ENCODE measurements at places on chromosomes 7 and 10.

- DNase-seq = no peak
Measured at GRCh38 chr10:75408911-75409885, 7.6 kb upstream of the ZNF503 start.

DNA sequence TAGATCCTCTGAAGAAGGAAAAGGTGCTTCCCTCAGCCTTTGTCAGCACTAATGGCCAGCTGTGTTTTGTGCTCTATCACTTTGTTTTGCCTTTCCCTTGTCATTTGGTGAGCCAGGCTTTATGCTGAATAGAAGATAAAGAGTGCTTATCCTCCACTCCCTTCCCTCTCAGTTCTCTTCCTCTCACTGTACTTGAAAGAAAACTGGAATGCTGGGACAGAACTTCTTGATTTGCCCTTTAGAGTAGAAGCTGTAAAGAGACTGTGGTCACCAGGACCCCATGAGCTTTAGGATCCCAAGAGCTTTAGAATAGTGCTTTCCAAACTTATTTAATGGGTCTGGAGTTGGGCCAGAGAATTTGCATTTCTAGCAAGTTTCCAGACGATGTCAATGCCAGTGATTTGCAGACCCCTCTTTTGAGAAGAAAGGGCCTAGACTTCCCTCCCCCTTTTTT is 81.4 kb downstream of the LRRC4 start:
- DNase-seq = no peak

GRCh38 chr10:64458306-64458705 is 937.1 kb downstream of the REEP3 start:
- DNase-seq = no peak

DNA sequence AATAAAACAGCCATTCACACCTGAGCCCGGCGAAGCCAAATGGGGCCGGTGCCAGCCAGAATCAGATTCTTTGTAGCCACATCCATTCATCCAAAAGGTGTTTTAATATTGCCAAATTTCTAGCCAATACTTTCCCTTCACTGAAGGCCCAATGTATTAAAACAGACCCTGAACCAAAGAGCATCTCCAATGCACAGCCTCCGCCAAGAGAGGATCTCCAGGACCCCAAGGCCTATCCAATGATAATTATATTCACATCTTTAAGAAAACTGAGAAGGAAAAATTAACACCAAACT is 12.2 kb downstream of the EBF3 start:
- no peak for DNase-seq

DNA sequence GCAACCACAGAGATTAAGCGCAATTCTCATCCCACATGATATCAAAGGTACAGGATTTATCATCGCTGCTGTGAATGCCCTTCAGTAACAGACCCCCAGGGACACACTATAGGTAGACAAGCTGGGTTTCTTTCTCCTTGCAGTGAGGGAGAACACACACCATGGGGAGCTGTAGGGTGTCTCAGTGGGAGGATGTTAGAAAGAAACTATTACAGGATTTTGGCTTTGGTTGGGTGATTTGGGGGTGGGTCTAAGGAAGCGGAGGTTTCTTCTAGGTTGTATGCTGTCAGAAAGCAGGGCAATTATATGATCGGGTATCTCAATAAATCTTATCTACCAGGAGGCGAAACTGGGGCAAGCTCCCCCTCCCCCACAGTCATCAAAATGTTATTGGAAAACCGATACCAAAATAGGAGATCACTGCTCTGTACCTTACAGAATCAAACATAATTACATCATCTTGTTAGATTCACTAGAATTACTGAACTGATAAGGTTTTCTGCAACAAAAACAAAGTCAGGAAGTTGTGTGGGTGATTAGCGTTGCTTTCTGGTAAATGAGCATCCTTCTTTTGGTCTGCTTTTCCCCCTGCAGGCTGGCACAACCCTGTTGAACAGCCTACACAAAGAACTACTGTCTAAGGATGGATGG is 209.7 kb downstream of the TEX36 start:
- DNase-seq = no peak

DNA sequence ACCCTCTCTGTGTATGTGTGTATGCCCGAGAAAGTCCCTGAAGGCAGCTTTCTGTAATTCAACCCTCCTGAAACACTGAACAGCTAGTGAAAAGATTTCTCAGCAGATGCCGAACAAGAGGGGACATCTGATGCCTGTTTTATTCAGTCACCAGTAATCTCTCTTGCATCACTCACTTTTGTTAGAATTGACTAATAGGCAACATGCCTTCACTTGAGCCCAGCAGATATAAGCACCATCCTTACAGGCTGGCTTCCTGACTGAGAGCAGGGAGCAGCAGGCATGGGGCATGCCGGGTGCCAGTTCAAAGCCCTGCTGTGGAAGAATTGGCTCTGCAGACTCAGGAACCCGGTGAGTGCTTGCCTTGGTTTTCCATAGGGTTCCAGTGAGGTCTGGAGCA is at the start of gene ABCA13:
ABCA13 (plus strand) TSS at position 257 of the 400 bp plus-strand sequence; CDS start at position 283, 26 bp downstream.
- no peak for DNase-seq

DNA sequence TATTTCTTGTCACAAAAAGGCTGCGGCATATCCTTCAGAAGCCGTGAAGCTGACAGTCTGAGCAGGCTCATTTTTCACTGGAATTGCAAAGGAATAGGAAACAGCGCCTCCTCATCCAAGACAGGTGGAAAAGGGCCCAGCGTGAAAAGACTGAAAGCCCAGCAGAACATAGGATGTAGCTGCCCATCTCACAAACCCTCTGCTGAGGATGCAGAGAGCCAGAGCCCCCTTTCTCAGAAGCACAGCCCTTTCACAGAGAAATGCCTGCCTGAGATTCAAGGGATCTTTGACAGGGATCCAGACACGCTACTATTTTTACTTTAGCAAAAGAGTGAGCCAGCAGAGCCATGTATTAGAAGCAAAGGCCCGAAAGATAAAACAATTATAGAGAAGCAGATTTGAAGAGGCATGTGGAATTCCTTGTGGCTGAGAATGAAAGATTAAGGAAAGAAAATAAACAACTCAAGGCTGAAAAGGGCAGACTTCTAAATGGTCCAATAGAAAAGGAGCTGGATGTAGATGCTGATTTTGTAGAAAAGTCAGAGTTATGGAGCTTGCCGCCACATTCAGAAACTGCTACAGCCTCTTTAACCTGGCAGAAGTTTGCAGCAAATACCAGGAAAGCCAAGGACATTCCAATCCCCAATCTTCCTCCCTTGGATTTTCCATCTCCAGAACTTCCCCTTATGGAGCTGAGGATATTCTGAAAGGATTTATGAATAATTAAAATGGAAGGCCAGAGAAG is 36.9 kb downstream of the GDI2 start:
- DNase-seq = no peak

GRCh38 chr10:47043928-47044538 is 132.8 kb downstream of the PTPN20 start:
- no peak for DNase-seq

- DNase-seq = peak; percentile 18
Measured at GRCh38 chr7:133854739-133855138, 272.4 kb upstream of the LRGUK start.

DNA sequence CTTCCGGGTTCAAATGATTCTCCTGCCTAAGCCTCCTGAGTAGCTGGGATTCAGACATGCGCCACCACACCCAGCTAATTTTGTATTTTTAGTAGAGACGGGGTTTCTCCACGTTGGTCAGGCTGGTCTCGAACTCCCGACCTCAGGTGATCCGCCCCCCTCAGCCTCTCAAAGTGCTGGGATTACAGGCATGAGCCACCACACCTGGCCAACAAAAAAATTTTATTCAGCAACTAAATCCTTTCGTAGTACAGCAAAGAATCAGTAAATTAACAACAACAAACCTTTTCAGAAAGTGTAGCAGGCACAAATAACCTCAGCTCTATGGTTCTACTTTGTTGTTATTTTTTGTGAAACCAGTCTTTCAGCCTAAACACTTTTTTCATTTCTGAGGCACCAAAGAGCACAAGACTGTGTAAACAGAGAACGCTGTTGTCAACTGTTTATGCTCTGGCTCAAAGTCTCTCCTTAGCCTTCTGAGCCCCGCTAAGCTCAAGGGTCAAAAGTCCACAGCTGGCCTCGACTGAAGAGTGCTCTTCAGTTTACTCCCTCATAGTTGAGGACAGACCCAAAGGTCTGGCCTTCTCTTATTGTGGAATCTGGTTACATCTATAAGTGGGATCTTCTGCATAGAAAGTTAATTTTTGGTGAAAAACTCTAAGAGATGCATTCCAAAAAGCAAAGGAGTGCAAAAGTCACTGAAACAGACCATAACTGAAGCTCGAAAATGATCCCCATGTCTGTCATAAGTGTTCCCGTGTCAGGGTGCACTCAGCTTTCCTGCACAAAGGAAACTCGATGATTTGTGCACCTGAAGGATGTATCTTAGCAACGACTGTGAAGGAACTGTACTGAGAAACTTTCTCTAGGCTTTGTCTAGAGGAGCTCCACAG is 24.6 kb upstream of the DDX50 start:
- DNase-seq = peak; percentile 3

DNA sequence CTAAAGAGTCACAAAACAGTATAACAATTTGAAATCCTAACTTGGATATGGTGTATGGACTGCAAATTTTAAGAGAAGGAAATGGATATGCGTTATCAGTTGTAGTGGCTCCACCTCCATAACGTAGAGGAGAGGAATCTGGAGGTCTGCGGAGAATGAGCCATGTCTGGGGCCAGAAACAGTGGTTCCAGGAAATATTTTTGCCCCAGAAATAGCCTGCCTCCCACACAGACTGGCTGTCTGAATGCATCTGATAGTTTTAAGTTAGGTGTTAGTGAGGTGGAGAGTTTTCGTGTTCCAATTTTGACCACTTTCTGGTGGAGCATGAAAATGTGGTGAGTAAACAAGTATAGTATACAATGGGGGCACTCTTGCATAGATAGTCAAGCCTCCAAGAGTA is 1.6 kb downstream of the PHTF2 start:
- DNase-seq = no peak

GRCh38 chr10:63431962-63432797 is 33.6 kb downstream of the JMJD1C start:
- no peak for DNase-seq

GRCh38 chr7:150365673-150366398 is 2.8 kb upstream of the REPIN1 start:
- no peak for DNase-seq

GRCh38 chr10:101575580-101576210 is 12.4 kb downstream of the POLL start:
- no peak for DNase-seq

All from NCI-H1092 (cell line).